WTC11 (cell line): ENCODE measurements at places on chromosomes 5 and 9.

- DNase-seq, result no peak
Observed at GRCh38 chr5:57174890-57175510, 1.1 kb downstream of the GPBP1 start.

- no peak for DNase-seq
Observed at GRCh38 chr9:129410226-129410625, 210.7 kb downstream of the C9orf50 start.

- DNase-seq, result no peak
Observed at GRCh38 chr9:76116913-76117312, 226.4 kb downstream of the PCSK5 start.

- no peak for DNase-seq
Observed at GRCh38 chr5:82821846-82822633, 255.2 kb downstream of the TMEM167A start.
